Mucosa of gallbladder (tissue), 1 donor: ENCODE measurements at places on chromosomes 2 and 18.

- no peak for DNase-seq
Observed at GRCh38 chr2:224946895-224947294, 95.4 kb downstream of the DOCK10 start.

DNA sequence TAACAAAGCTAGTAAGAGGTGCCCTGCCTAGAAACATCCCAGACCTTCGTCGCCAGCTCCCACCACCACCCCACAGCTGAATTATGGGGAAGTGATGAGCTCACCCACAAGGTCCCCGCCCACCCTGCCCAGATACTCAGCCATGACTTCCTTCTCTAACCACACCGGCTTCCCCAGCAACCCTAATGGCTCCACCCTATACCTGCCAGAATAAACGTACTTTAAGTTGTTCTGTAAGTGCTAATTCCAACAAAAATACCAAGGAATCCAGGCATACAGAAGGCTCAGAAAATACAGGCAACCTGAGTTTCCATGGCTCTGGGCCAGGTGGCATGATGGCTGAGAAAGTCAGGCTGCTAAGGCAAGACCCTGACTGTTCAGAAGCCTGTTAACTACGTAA lies 39.1 kb downstream of the TMEM163 start:
- DNase-seq = no peak

DNA sequence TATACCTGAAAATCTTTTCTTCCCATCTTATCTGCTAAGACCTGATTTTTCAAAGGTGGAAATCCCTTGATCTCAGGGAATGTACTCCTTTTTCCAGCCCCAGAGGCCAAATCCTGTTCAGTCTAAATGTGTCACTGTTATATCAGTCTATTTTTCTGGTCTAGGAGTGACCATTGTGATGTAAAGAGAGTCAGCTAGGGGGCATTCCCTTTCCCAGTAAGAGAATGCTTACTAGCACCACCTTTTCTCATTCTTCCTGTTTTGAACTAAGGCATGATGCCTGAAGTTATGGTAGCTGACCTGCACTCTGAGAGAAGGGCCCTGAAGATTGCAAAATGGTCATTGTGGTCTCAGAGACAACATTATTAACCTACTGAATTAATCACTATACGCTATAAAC lies 124.1 kb upstream of the XIRP2 start:
- DNase-seq = no peak

DNA sequence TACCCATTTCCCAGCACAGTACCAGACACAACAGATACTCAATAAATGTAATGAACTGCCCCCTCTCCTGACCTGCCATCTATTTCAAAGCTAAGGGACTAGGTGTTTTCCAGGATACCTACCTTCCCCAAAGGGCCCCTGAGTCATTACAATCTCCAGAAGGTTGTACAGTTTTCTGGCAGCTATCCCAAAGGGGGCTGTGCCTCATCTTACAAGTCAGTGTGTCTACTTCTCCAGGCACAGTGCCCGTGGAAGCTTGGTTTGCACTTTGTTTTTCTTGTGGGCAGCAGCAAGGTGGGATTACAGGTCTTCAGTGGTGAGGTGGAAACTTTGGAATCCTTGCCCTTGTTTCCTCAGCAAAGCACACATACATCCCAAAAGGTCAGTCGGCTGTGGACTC lies 62.8 kb upstream of the CYP26B1 start:
- DNase-seq = no peak

- DNase-seq = peak; percentile 30
Observed at GRCh38 chr18:58754544-58755068, 83.3 kb downstream of the MALT1 start.

DNA sequence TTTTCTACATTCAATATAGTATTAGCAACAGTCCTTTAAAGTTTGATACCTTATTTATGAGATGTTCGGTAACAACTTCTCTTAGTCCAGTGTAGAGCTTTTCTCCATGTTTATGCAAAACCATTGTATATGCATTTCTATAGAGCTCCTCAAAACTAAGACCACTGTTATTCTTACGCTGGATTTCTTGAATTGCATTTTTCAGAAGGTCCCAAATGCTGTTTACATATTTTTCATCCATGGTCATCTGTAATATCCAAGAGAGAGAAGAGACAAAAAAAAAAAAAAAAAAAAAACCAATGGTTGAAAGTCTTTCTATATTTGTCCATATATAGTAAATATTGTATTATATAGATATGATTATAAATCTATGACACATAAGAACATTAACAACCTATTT lies 27.6 kb downstream of the CUL3 start:
- DNase-seq = no peak

DNA sequence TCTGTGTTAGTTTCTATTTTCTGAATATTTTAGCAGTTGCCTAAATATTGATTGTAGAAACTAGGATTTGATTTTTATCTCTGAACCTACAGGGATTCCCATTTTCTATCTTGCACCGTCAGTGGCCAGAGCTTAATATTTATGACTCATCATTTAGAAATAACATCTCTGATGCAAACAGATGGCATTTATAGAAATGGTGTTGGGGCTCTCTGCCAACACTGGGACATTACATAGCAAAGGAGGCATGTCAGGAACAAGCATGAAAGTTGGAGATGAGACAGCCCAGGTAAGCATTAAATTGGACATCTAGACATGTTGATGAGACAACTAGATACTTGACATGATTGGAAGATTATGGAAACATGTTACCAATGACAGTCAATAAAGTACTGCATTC lies 165.3 kb upstream of the SYT4 start:
- no peak for DNase-seq

GRCh38 chr2:227411990-227412350 lies 24.2 kb upstream of the SCYGR1 start:
- DNase-seq = no peak

- peak; percentile 28 for DNase-seq
Observed at GRCh38 chr2:105789745-105790460, 45.2 kb downstream of the NCK2 start.

- no peak for DNase-seq
Observed at GRCh38 chr2:235350234-235350633, 143.6 kb upstream of the AGAP1 start.
